Renal cortex interstitium (tissue), 15 donors: ENCODE measurements at places on chromosomes 5 and 9.

GRCh38 chr5:181232593-181232992 is 9.5 kb downstream of the TRIM41 start:
- no peak for DNase-seq

GRCh38 chr5:119943148-119943547 is 313.8 kb downstream of the FAM170A start:
- DNase-seq: no peak

GRCh38 chr9:34664281-34665066 is 2.0 kb upstream of the CCL27 start:
- peak; percentile 63 for DNase-seq

GRCh38 chr5:138929571-138929955 is 54.4 kb upstream of the LRRTM2 start:
- no peak for DNase-seq
